ENCODE measurements at places on chromosomes 16 and 17.

DNA sequence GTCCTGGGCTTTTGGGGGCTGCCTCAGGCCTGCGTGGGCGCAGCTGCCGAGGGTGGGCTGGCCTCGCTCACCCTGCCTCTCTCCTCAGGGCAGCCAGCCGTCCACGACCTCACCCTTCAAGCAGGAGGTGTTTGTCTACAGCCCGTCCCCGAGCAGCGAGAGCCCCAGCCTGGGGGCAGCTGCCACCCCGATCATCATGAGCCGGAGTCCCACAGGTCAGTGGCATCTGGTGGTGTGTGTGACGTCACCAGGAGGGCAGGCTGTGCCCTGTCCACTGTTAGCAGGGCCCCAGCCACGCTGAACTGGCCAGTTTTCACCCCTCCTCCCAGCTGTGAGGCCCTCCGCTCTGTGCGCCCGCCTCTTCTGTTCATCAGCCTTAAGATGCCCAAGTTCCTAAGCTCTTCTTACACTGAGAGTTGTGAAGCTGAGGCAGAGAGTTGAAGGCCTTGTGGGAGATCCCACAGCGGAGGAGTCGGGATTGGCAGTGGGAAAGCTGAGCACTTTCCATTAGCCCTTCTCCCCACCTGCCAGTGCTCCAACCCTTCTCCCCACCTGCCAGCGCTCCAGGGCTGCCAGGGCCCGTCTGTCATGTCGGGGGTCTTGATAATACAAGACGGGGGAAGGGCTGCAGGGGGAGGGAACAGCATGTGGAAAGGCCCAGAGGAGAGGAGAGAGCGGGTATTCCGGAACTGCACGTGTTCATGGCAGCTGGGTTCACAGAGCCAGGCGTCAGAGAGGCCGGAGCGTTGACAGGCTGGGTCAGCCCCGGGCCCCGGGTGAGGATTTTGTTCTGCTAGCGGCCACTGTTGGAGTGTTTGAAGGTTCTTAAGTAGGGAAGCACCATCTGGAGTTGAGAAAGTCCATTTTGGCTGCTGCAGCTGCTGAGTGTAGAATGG is 36.3 kb downstream of the OR1D5 start:
- DNase-seq = no peak

GRCh38 chr16:75486676-75487313 is 8.4 kb downstream of the CHST6 start:
- no peak for DNase-seq

GRCh38 chr16:12781777-12782176 is 21.9 kb downstream of the CPPED1 start:
- DNase-seq = no peak

GRCh38 chr17:44473367-44473766 is 29.8 kb downstream of the GPATCH8 start:
- no peak for DNase-seq

DNA sequence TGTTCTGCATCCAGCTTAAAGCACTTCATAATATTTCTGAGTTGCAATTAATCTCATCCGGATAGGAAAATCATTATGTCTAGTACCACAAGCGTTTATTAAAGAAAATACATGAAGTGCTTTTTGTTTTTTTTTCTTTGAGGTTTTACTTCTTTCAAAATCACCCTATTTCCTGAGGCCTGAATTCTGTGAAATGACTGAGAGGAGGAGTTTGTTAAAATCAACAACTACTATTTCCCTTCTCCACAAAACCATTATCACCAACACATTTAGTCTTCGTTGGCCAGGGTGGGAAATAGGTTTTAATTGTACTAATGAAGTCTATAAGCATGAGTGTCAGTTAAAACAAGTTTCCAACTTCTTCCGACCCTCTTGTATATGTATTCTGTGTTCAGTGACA is 50.7 kb upstream of the ADCY7 start:
- no peak for DNase-seq

DNA sequence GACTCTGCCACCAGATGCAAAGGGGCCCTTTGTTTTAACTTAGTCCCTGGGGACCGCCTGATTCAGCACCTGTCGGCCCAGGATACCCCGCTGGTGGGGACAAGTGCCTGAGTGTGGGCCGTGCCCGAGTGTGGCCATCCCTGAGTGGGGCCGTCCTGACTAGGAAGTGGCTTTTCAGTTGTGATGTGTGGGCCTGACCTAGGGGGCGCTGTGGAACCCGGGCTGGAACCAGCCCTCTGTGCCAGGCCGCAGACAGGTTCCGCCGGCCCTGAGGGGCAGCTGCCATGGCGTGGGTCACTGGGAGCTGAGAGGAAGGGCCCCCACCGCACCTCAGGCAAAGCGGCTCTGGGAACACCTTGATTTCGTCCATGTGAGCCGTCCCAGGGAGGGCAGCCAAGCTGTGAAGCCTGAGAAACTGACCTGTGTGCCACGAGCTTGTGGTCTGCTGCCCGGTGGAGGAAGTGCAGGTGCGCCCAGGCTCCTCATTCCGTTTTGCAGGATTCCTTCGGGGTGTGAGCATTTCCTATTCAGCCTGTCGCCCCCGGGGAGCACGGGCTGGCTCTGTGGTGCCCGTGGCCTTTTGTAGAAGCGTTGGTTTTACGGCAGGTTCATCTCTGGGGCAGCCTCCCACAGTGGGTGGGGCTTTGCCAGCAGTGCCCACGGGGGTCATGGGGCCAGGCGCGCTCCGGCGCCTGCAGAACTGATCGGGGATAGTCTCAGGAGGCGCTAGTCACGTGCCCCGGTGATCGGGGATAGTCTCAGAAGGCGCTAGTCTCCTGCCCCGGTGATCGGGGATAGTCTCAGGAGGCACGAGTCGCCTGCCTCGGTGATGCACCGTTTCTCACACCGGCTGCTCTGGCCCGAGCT is 5.3 kb downstream of the RPL13 start:
- no peak for DNase-seq

DNA sequence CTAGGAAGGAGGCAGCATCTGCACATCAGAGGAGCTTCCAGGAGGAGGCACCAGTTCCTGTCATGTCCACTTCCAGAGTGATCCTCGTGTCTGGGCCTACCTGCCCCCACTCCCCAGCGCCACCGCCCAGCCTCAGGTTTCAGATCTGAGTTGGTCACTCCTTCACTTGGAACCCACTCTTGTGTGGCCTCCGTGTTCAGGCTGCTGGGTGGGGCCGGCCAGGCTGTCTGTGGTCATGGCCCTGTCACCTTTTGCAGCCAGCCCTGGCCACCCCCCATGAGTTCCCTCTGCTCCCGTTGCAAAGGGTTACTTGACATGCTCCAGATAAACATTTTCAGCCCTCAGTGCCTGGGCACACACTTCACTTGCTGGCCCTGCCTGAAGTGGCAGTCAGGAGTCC is 26.6 kb upstream of the SPPL2C start:
- no peak for DNase-seq

DNA sequence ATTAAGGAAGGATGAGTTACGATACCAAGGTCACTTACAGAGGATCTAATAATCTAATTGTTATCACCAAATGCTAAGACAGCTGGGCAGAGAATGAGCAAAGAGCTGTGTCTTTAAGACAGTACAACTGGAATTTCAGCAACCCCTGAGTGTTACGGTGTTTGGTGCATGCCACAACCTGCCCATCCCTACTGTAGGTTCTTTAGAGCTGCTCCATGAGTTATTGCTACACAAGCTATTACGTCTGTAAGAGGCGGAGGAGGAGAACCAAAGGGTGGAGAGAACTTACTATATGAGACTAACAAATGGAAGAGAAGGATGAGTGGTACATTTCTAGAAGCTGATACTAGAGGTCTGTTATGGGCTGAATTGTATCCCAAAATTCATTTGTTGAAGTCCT is 14.2 kb upstream of the C17orf78 start:
- no peak for DNase-seq

DNA sequence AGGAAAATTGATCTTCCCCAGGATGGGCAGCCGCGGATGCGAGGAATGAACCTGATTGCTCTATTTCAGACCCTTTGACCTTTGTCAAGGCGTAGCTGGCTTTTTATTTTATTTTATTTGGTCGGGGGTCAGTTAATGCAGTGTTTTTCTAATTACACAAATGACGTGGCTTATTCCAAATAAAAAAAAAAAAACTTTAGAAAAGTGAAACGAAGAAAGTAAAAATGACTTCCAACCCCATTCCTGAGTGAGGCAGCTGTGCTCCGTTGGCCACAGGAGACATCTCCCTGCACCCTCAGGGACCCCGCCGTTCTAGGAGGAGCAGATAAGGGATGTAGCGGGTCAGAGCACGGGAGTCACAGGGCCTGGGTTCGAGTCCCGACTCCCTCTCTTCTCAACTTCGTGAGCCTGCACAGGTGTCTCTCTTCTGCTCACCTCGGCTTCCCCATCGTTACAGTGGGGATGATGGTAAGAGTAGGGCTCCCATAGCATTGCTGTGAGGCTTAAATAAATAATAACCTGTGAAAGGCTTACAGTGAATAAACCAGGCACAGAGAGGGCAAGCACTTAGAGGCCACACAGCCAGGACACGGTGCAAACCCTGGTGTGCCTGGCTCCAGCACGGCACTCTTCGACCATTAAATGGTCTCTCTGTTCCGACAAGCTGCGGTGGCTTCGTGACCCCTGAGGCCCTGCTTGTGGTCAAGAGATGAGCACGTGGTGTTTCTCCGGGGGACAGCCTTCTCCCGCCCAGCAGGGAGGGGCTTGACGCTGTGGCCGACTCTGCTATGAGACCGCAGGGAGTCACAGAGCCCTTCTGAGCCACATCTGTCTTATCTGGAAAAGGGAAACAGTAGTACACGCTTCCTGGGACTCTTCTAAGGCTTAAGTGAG is 10.2 kb downstream of the FOXF1 start:
- no peak for DNase-seq

GRCh38 chr16:57289391-57290257 is 5.2 kb upstream of the PLLP start:
- no peak for DNase-seq

- no peak for DNase-seq
Measured at GRCh38 chr17:58265271-58265670, 15.5 kb downstream of the MPO start.

- DNase-seq = no peak
Measured at GRCh38 chr17:40070709-40071312, 8.0 kb downstream of the THRA start.

GRCh38 chr17:51718983-51719382 is 439.5 kb downstream of the CA10 start:
- DNase-seq = no peak

DNA sequence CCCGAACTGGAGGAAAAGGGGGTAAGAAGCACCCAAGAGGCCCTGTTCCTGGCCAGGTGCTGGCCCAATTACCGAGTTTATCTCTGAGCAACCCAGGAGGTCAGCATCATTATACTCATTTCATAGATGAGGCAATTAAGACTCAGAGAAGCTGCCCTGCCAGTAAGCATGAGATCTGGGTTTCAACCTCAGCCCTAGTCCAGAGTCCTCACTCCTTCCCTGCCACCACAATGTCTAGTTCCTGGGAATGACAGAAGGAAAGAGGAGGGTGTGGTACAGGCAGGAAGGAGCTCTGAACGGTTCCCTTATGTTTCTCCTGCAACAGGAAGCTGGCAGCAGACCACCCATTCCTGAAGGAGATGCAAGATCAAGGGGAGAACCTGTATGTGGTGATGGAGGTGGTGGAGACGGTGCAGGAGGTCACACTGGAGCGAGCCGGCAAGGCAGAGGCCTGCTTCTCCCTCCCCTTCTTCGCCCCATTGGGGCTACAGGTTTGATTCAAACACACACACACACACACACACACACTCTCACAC is 7.4 kb downstream of the GSDMA start:
- no peak for DNase-seq

GRCh38 chr17:48010193-48010592 is 27.4 kb downstream of the COPZ2 start:
- no peak for DNase-seq

- DNase-seq = no peak
Measured at GRCh38 chr17:76686538-76687297, 24.0 kb downstream of the MXRA7 start.
